ENCODE measurements at places on chromosomes 7 and 10.

- DNase-seq = no peak
Measured at GRCh38 chr10:132589015-132589414, 51.4 kb downstream of the INPP5A start.

DNA sequence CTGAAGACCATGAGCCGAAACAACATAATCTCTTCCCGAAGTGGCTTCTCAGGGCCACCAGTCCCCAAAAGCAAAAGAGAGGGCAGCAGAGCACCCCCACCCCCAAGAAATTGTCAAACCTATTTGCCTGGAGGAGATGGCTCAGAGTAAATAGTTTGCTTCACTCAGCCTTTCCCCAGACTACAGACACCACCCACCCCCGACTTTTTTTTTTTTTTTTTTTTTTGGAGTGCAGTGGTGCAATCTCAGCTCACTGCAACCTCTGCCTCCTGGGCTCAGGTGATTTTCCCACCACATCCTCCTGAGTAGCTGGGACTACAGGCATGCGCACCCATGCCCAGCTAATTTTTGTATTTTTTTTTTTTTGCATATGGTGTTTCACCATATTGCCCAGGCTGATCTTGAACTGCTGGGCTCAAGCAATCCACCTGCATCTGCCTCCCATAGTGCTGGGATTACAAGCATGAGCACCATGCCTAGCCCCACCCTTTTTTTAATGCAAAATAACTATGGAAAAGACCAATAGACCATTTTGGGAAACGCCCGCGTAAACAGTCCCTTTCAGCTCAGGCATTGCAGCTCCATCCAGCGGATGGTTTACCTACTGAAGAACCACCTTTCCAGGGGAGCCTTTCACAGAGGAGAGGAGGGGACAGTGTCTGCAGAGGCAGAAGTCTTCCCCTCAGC lies 9.7 kb downstream of the ZMIZ1 start:
- no peak for DNase-seq

GRCh38 chr10:24884793-24885192 lies 67.6 kb downstream of the PRTFDC1 start:
- DNase-seq = no peak

DNA sequence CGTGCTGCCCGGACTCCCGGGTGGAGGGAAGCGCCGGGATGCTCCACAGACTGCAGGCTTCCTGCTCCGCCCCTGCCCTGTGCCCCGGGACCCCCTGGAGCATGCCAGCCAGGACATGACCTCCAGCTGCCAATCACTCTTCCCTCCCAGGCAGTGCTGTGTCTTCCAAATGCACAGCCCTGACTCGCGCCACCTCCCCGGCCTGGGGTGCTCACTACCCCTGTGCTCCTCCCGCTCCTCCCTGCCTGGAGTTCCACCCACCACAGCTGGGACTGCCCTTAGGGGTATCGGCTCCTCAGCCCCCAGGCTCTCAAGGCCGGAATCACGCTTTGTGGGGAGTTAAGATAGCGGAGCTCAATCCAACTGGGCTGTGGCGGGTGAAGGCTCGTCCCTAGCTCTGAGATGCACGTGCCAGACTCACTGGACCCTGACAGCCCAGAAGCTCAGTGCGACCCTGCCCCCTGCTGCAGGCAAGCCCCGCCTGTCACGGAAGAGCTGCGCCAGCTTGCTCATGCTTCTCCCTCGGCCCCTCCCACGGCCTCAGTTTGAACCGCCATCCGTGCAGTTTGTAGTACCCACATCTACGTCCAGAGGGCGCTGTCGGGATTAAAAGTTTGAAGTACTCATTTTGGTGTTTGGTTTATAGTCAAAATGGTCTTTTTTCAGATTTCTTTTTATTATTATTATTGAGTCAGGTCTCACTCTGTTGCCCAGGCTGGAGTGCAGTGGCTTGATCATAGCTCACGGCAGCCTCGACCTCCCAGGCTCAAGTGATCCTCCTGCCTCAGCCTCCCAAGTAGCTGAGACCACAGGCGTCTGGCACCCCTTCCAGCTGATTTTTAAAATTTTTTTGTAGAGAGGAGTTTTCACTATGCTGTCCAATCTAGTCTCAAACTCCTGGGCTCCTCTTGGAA lies 142.5 kb upstream of the TCERG1L start:
- peak; percentile 71 for DNase-seq

- DNase-seq = no peak
Measured at GRCh38 chr7:41887416-41887815, 184.5 kb upstream of the INHBA start.

GRCh38 chr10:104230490-104230889 lies 1.7 kb downstream of the CFAP43 start:
- DNase-seq = no peak

DNA sequence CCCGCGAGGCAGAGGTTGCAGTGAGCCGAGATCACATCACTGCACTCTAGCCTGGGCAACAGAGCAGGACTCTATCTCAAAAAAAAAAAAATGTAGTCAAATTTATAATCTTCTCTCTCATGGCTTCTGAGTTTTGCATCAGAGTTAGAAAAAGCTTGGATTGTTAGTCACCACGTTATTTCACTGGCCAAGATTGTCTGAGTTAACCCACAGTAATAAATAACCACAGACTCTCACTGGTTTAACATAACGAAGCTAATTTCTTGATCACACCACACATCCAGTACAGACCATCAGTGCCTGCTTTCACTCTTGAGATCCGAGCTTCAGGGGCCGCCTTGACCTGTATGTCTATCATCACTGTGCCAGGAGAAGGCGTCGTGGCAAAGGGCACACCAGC lies 116.8 kb upstream of the JCAD start:
- no peak for DNase-seq
